ENCODE measurements at places on chromosomes 6 and 20.
A peak's percentile ranks its signal among the peaks of the same experiment; 100 is the strongest.

GRCh38 chr6:122580737-122581136 is 29.5 kb upstream of the PKIB start:
- DNase-seq: no peak

DNA sequence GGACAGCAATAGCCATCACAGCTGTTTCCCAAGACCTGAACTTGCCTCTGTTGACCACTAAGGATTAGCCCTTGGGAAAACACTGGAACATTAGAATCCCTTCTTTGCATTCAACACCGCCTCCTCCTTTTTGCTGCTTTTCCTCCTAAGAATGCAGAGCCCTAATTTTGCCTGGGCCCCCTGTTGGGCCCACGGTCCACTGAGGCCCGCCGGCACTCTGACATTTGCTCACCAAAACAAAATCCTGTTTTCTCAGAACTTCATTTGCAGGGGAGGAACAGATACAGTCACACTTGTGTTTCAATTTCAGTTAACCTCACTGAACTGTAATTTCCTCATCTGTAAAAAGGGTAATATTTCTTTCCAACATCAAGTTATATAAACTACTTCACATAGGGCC is 116.0 kb upstream of the JARID2 start:
- no peak for DNase-seq

DNA sequence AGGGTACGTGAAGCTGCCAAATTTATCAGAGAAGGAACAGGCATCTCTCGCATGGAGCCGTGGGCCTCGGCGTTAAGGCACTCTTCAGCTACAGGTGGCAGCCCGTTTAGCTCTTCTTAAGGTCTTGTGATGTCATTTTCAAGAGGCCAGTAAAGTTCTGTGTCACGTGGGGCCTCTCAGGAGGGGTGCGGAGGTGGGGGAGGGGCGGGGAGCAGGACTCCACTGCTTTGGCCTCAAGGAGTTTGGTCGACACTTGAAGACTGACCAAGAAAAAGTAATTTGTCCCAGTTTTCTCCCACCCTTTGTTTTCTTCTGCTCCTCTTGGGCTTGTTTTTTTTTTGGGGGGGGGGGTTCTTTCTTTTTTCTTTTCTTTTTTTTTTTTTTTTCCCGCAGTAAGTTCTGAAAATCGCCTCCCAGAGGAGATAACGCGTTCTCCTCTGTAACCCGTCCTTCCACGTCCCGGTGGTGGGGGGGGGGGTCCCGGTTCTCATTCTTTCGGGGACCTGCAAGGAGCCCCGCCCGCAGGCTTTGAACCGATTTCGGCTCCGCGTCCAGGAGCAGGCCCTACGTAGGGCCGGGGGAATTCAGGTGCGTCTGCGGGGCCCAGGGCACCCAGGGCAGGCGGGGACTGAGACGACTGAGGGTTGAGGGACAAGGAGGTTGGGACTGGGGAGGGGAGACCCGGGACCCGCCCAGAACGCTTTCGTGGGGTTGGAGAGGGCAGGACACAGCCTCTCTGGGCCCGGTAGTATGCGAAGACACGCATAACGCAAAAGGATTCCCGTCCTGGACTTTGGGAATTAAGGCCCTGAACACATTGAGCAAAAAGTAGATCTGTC is 26.0 kb downstream of the GPX6 start:
- peak; percentile 47 for DNase-seq

- DNase-seq: no peak
Observed at GRCh38 chr20:46014517-46015396, 6.0 kb downstream of the MMP9 start.
